NCI-H1436 (cell line): ENCODE measurements at places on chromosomes 5 and 9.

DNA sequence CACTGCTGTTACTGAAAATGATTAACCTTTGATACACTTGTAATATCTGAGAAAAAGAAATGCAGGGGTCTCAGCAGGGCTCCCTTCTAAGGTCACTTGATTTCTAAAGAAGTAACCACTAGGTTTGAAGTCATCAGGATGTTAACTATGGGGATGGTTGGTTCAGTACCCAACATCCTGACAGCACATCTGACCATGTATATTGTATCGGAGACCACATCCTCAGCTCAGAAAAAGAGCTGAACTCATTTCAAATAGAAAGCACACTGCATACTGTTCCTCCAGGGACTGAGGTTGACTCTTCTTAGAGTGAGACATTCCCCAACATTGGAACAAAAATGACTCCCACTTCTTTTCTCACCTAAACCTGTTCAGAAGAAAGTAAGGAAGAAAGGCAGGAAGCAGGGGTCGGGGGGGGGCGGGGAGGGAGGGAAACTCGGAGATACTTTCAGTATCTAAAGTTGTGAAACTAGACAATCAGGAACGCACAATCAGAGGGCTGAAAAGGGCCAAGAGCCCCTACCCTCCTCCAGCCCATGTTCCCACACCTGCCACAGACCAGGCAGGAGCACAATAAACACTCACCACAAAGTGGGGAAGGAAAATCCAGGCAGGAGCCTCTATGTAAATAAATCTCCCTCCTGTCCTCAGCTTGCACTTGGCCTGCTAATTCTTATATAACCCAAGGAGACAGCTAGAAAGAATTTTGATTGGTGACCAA lies 730 bp upstream of the GZMA start:
- no peak for DNase-seq

- DNase-seq, result no peak
Observed at GRCh38 chr5:14829396-14829795, 42.2 kb downstream of the ANKH start.

GRCh38 chr9:91285729-91286353 lies 75.9 kb downstream of the AUH start:
- no peak for DNase-seq

DNA sequence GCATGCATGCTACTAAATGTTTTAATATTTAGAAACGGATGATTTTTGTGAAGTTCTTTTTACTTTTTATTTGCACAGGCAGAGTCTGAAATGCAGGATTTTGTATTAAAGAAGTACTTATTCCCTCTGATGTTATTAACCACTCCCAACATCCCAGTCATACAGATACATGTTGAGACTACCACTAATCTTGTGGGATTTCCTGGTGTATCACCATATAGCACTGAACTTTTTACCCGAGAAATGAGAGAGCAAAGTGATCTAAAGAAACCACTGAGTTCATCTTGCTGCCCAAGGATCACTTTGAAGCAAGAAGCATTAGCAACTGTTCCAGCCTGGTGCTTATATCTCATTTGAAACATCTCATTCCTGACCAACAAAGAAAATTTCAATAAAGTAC lies 443.8 kb downstream of the BNC2 start:
- DNase-seq, result no peak

DNA sequence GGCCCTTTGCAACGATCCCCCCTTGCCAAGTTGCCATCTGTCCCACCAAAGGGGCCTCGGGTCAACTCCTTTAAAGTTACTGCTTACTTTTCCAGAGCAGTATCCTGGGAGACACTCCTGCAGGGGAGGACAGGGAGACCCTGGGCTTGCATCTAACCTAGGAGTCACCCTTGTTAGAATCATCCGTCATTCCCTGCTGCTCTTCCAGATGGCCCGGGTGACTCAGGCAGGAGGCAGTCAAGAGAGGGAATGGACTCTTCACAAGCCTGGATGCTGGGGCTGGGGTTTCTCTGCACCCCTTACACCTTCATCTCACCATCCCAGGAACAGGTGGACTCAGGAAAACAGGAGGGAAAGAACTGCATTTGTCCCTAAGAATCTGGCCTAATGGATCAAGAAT lies 175.6 kb downstream of the GABBR2 start:
- DNase-seq, result no peak

- no peak for DNase-seq
Observed at GRCh38 chr5:158175934-158176481, 317.1 kb upstream of the CLINT1 start.

DNA sequence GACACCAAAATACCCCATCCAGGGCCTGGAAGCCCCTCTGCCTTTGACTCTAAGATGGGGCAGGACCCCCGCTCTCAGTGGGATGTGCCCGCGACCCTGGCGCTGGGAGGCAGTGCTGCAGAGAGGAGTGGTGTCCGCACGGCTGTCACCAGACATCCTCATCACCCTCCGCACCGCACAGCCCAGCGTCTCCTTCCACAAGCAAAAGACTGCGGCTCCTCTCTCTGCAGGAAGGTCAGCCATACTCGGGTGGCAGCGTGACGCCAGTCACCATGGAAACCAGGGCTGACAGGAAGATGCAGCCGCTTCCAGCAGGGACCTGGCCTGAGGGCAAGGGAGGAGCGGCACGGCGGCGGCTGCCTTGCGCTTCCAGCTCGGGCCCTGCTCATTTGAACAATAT lies 17.1 kb upstream of the SLC6A3 start:
- DNase-seq, result no peak

- DNase-seq, result no peak
Observed at GRCh38 chr5:31626604-31627234, 12.2 kb upstream of the PDZD2 start.

DNA sequence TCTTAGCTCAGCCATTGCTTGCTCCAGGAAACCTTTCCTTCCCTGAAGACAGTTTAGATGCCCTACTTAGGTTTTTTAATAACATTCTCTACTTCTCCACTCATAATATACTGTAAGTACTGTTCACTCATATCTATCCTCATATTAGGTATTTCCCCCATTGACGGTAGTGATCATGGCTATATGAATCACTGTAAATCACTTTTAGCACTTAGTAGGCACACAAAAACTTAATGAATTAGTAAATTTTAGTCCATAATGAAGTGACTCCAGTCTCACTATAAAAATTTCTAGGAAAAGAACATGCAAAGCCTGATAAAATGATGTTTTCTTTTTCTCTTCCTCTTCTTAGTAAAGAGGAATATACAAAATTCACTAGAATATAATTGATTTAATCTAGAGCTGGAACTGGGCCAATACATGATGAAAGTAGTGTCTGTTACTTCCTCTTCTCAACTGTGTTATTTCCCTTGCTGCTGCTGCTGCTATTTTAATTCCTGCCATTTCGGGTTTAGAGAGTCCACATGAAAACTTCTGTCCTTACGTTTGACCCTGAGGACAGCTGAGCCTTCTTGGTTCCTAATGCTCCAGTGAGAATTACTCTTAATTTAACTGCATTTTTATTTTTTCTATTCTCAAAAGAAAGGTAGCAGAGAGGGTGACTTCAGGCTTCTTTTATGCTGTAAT lies 73.5 kb downstream of the LNPEP start:
- no peak for DNase-seq

DNA sequence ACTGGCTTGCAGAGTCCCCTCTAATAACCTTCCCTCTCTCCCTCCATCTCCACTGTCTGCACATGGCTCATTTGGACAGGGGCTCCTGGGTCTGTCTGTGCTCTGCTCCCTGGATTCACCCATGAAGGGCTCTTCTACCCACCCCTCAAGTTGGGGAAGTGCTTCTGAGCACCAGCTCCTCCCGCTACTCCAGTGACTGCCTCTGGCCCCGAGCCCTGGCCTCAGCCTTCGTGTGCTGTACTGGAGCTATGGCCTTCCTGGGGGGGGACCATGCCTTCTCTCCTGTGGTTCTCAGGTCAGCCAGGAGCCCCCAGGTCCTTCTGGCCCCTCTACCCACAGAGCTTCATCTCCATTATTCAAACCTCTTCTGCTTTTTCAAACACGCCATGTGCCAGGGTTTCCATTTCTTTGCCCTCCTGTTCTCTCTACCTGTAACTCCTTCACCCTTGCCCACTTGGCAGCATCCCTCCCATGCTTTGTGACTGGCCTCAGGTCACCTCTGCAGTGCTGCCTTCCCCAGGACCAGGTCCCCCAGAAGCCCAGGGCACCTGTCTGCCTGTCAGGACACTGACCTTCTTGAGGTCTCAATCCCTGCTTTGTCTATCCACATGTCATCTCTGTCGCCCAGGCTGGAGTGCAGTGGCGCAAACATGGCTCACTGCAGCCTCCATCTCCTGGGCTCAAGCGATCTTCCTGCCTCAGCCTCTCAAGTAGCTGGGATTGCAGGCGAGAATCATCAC lies 9.5 kb downstream of the SH3PXD2B start:
- DNase-seq, result no peak

DNA sequence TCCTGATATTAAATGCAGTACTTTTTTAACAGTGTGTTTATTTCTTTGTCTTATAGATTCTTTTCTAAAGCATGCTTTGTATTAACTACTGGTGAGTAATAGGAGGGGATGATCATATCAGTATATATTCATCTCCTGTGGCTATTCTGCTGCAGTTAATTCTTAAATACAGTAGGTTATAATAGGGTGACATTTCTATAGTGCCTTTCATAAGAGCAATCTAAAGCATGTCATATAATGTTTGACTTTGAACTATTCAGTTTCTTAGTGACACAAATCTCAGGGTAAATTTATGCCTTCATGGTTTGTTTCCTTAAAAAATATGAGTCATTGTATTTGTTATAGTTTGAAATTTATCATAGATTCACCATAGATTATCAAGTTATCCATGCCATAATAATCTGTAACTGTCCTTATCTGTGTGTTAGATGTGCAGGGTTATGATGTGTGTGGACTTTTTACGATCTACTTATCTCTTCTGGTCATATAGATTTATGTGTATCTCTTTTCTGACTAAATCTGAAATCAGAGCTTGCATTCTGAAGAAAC lies 1019.5 kb downstream of the NR2F1-AS1 start:
- no peak for DNase-seq

DNA sequence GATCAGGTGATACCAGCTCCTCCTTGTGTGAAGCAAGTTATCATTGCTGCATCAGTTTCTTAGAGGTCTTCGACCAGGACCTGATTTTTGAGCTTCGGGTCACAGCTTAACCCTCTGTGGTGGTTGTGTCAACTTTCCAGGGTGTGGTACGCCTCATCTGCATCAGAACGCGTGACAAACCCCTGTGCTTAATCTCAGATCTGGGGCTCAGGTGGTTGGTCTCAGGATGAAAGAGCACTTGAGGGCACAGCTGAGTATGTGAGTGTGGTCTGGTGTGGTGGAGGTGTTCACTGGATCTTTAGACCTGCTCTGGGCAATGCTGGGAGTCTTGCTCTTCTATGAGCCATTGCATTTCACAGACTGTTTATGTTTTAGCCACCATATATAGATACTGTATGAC lies 64.1 kb downstream of the OSTF1 start:
- DNase-seq, result no peak

DNA sequence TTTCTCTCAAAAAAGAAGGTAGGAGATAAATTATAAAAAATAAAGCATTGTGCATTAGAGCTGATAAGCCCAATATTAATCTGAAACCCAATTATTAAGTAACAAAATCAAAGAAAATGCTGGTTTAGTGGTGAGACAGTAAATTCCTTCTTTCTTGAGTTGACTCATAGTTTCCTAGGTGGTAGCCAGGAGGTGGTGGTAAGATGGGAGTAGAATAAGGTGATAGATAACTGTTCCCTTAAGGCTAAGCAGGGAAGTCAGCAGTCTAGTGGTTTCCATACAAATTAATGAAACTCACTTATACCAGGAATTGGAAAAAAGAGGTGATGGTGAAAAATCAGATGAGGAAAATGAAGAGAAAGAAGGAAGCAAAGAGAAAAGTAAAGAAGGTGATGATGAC lies 23.2 kb downstream of the LYSMD3 start:
- no peak for DNase-seq

- DNase-seq, result no peak
Observed at GRCh38 chr9:5510360-5510931, at the start of gene PDCD1LG2. PDCD1LG2 (plus strand) TSS chr9:5510531; CDS start chr9:5522547, 12,016 bp downstream.

GRCh38 chr5:8560776-8561175 lies 691.8 kb downstream of the MTRR start:
- no peak for DNase-seq

GRCh38 chr9:135253305-135254004 lies 166.0 kb downstream of the OLFM1 start:
- DNase-seq, result no peak

DNA sequence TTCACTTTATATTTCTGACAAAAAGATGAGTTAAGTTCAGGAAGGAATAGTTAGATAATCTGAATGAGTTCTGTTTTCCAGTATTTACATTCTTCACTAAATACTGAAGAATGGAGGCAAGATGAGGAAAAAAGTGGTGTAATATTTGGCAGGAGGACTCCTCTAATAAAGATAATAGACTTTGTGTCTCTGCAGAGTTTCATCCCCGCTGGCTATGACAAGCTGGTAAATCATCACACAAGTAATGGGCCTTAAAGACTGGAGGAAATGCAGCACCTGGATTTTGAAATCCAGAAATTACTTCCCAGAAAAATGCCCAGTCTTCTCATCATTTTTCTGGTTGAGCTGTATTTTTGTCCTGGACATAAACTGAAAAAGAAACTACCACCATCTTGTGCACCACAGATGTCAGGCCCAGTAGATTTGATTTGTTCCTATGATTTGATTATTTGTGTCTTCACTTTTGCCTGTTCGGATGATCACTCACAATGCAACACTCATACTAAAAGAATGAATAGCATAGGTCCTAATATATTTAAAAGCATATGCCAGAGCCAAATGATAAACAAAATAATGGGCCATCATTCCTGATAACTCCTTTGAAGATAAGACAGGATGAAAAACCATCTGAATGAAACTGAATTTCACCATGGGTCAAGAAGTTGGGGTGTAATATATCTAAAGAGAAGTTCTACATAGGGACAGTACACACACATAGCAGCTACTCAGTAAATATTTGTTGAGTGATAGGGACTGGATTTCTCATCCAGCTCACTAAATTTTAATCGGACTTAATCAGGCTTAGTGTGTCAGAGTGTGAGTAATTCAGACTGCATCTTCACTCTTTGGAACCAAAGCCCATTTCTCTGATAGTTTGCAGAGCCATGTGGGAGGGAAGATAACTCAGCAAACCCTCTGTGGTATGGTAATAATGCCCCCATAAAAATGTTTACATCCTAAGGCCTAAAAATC lies 200.5 kb downstream of the HINT1 start:
- DNase-seq, result no peak

DNA sequence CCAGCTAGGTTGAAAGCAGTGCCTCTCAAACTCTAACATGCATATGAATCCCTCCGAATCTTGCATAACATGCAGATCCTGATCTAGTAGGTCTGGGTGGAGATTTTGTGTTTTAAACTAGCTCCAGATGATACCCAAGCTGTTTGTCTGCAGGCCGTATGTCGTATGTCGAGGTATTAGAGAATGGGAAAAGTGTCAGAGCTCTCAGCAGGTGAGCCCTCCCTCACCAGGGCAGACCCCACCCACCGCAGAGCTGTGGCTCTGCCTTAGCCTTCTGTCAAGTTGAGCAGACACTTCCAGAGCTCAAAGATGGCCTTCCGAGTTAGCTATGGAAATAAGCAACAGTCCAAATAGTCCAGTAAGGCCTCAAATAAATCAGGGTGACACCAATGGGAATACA lies 83.2 kb upstream of the MAP3K1 start:
- no peak for DNase-seq

DNA sequence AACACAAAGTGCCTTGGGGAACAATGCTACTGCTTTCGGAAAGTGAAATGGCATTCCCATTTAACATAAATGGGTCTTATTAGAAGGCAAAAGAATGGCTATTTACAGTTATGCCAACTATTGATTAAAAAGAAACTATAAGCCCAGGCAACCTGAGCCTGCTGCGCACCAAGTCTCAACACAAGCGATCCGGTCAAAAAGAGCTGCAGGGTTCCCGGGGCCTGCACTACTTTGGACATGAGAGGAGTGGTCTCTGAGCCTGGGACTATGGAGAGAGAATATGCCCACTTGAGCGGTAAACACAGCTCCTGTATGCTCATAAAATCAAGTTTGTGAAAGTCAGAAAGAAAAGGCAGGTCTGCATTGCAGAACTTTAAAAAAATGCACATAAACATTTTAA lies 660.7 kb downstream of the EFNA5 start:
- DNase-seq, result no peak
